ENCODE measurements at places on chromosomes 11 and 22.

GRCh38 chr11:880447-880846, 30.2 kb downstream of the CHID1 start:
- DNase-seq: no peak

DNA sequence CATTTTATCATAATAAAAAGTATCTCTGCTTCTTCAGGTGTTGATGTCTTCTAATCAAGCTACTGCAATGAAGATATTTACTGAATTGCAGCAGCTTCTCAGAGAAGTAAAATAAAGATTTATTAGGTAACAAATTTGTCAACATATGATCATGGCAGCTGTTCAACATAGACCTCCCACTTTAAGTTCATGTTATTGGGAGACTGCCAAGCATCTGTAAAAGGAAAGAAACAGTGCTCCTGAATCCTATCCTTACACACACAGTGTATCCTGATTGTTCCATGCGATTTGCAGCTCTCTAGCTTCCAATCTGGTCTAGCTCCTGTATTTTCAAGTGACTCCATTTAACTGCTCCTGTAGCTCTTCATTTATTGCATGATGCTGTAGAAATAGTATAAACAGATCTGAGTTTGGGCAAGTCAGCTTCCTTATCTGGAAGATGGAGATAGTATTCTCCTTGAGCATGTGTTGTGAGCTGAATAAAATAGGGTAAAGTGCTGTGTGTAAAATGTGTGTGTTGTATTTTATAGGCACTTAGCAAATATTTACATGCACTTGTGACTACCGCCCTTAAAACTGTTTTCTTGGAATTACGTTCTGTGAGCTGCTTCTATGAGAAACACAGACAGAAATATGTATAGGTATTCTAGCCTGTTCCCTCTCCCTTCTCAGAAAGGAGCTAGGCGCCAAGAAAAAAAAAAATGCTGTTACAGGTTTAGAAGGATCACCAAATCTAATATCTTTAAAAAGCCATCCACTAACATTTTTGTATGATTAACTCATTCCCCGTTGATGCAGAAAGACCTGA, 290.6 kb downstream of the JRKL start:
- no peak for DNase-seq

- no peak for DNase-seq
Observed at GRCh38 chr11:117413616-117414015, 86.0 kb downstream of the CEP164 start.

GRCh38 chr11:79082907-79083306, 357.9 kb downstream of the TENM4 start:
- DNase-seq: no peak

- peak; percentile 47 for DNase-seq
Observed at GRCh38 chr11:119324189-119324588, 7.3 kb upstream of the MCAM start.

GRCh38 chr11:72040491-72041363, 39.6 kb downstream of the NUMA1 start:
- peak; percentile 96 for DNase-seq

DNA sequence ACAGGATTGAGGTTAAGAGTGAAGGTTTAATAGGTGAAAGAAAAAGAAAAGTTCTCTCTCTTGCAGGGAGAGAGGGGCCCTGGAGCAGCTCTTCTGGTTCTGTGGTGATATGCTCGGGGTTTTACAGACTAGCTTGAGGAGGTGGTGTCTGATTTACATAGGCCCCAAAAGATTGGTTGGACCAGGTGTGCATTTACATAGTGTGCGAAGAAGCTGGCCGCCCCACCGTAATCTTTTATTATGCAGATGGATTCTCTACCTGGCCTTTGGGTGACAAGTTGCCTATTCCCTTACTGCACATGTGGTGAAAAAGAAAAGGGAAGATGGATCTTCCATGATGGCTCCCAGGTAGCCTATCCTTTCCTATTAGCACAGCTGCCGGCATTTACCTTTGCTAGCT, 219.9 kb upstream of the GRIA4 start:
- no peak for DNase-seq

GRCh38 chr11:66015936-66016792, 4.4 kb downstream of the CST6 start:
- no peak for DNase-seq

- no peak for DNase-seq
Observed at GRCh38 chr11:73347067-73347466, 29.1 kb upstream of the RELT start.

- DNase-seq: peak; percentile 32
Observed at GRCh38 chr11:68146704-68147474, 25.7 kb upstream of the CHKA start.

- no peak for DNase-seq
Observed at GRCh38 chr11:35021589-35021988, 105.2 kb downstream of the PDHX start.
